CD4-positive, alpha-beta memory T cell (primary cell): ENCODE measurements at places on chromosomes 12 and 14.

GRCh38 chr12:92546259-92546634, 156.5 kb upstream of the PLEKHG7 start:
- H3K4me3 ChIP-seq = no peak overlapping the region
- no peak for DNase-seq
- no peaks in the 10 kb centered on the region for H3K36me3 ChIP-seq
- H3K4me1 ChIP-seq = peaks cover 14% of the 10 kb centered on the region
- H3K27me3 ChIP-seq = no peaks in the 10 kb centered on the region

GRCh38 chr12:89350630-89351488, 1.4 kb downstream of the DUSP6 start:
- H3K36me3 ChIP-seq = no peaks in the 10 kb centered on the region
- H3K27ac ChIP-seq = peak overlapping the region; percentile 68
- DNase-seq = no peak
- H3K4me1 ChIP-seq = peaks cover 66% of the 10 kb centered on the region
- H3K27me3 ChIP-seq = no peaks in the 10 kb centered on the region

DNA sequence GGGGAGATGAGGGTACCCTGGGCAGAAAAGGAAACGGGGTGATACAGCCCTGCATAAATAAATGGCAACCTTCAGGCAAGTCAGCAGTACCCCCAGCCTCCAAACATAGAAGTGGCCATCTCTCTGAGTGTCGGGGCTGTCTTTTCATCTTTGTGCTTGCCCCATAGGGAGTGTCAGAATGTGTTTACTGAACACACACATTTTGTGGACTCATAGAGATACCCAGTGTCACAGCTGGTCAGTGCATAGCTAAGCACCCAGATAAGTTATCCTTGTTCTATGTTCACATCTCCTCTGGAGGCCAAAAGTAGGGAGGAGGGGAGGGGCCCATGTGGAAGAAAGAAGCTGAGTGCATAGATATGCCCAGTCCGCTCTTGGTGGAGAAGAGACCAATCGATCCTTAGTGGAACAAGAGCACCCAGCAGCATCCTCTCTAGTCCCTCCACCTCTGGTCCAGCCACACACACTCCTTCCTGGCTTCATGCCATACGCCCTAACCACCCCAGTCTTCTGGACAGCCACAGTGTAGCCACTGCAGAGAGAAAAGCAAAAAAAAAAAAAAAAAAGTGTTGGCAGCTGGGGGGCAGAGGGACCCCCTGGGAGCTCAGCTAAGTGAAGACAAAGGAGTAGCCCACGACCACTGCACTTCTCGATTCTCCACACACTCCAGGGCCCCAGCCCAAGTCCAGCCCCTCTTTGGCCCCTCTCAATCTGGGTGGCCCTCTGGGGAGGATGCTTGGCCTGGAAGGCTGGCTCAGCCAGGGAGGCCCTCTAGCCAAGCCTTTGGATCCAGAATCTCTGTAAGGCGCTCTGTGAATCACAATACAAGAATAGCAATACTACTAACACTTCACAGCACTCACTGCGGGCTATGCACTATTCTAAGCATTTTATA, 2.6 kb downstream of the ITGA7 start:
- peaks cover 5% of the 10 kb centered on the region for H3K27me3 ChIP-seq
- H3K4me1 ChIP-seq = peaks cover 14% of the 10 kb centered on the region
- no peak overlapping the region for H3K27ac ChIP-seq
- H3K36me3 ChIP-seq = no peaks in the 10 kb centered on the region
- H3K4me3 ChIP-seq = no peak overlapping the region
- DNase-seq = no peak

DNA sequence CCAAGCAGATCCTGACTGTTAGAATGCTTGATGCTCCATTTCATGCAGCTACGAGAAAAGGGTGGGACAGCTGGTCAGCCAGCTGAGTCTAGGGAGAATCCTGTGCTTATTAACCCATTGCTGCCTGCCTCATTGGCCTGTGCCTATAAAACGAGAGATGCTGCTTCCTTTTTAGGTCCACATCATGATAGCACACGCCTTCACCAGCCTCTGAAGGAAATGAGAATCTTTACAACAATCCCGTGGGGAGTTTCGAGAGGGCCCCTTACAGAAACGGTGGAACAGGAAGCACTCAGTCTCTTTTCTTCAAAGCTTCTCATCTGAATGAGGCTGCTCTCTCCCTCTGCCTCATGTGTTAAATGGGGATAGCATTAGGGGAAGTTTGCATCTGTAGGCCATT, 147.3 kb upstream of the RFLNA start:
- H3K36me3 ChIP-seq = no peaks in the 10 kb centered on the region
- no peaks in the 10 kb centered on the region for H3K4me1 ChIP-seq
- no peak for DNase-seq
- no peak overlapping the region for H3K27ac ChIP-seq
- H3K27me3 ChIP-seq = no peaks in the 10 kb centered on the region

DNA sequence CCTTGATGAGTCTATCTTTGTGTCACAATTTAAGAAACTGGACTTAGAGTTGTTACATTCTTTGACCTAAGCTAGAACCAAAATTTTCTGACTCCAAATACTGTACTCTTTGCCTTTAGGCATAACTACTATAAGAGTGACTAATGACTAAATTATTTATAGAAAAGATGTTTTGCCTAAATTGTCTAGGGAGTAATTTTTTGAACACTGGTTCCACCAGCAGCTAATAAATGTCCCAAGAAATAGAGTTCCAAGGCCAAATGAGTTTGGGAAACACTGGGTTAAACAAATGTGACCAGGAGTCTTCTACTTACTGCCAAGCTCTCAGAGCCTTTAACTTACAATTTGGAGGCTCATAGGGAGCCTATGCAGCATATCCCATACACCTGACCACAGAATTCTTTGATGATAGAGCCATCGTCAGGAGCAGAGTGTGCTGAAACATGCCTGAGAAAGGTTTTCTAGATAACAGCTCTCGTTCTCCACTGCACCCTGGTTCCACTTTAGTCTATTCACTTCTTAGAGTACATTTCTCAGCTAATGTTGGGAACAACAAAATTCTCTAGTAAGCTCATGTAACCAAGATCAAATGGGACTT, 215.9 kb upstream of the HMGA2 start:
- H3K27me3 ChIP-seq = no peaks in the 10 kb centered on the region
- H3K4me3 ChIP-seq = no peak overlapping the region
- no peak overlapping the region for H3K27ac ChIP-seq
- no peak for DNase-seq

- H3K27me3 ChIP-seq = no peaks in the 10 kb centered on the region
- H3K27ac ChIP-seq = no peak overlapping the region
- no peak for DNase-seq
- no peak overlapping the region for H3K4me3 ChIP-seq
Observed at GRCh38 chr14:68611599-68611998, 181.3 kb downstream of the ZFP36L1 start.

GRCh38 chr14:94491511-94491910, 15.5 kb upstream of the SERPINA9 start:
- no peaks in the 10 kb centered on the region for H3K4me1 ChIP-seq
- DNase-seq = no peak
- H3K36me3 ChIP-seq = no peaks in the 10 kb centered on the region
- no peaks in the 10 kb centered on the region for H3K27me3 ChIP-seq
- H3K27ac ChIP-seq = no peak overlapping the region

- no peaks in the 10 kb centered on the region for H3K36me3 ChIP-seq
- no peak for DNase-seq
- H3K27ac ChIP-seq = no peak overlapping the region
- no peaks in the 10 kb centered on the region for H3K4me1 ChIP-seq
Observed at GRCh38 chr12:4242595-4242994, 31.0 kb upstream of the CCND2 start.

GRCh38 chr12:6065131-6065862, 59.2 kb downstream of the VWF start:
- no peak for DNase-seq
- peaks cover 13% of the 10 kb centered on the region for H3K4me1 ChIP-seq
- no peak overlapping the region for H3K4me3 ChIP-seq
- no peaks in the 10 kb centered on the region for H3K36me3 ChIP-seq
- H3K27me3 ChIP-seq = no peaks in the 10 kb centered on the region
- no peak overlapping the region for H3K27ac ChIP-seq

DNA sequence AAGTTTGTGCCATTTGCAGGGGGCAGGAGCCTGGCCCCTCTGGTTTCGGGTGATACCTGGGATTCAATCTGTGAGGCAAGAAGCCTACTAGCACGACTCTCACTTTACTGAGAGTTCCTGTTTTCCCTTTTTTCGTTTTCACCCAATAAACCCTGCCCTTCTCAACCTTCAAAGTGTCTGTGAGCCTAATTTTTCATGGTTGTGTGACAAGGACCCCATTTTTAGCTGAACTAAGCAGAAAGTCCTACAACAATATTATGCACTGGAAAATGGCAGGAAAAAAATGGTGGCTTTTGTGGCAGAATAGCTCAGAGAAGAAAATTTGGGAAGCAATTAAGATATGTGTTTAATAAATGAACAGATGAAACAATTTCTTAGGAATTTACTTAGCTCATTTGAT, 432.1 kb downstream of the C12orf50 start:
- no peak overlapping the region for H3K27ac ChIP-seq
- H3K27me3 ChIP-seq = no peaks in the 10 kb centered on the region
- no peak overlapping the region for H3K4me3 ChIP-seq
- no peaks in the 10 kb centered on the region for H3K4me1 ChIP-seq
- DNase-seq = no peak
